ENCODE measurements at places on chromosomes 7 and 10.

GRCh38 chr10:1366811-1367425 is 310.7 kb downstream of the WDR37 start:
- no peak for DNase-seq

DNA sequence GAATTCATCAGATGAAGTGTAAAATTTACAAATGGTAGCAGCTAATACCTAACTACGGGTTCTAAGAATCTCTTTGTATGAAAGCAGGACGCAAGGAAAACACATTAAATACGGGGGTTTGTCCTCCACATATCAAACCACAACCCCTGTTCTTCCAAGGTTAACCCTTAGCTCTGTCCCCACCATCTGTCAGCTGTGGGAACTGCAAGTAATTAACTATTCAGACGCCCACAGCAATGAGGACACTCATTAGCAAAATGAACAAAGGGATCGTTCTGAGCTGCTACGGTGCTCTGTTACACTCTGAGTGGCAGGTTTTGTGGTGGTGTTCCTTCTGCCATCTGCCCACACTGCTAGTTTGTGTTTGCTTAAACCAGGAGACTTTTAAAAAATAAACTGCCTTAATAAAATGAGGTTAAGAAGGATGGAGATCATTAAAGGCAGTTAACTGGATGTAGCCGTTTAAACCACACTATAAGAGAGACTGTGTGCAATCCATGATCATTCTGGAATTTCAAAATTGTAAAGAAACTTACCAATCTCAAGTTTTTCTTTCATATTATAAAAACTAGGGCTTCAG is 51.4 kb downstream of the C10orf67 start:
- no peak for DNase-seq

GRCh38 chr10:79116801-79117723 is 48.3 kb downstream of the ZMIZ1 start:
- no peak for DNase-seq

- DNase-seq, result no peak
Observed at GRCh38 chr7:36204044-36204663, 51.1 kb downstream of the EEPD1 start.

DNA sequence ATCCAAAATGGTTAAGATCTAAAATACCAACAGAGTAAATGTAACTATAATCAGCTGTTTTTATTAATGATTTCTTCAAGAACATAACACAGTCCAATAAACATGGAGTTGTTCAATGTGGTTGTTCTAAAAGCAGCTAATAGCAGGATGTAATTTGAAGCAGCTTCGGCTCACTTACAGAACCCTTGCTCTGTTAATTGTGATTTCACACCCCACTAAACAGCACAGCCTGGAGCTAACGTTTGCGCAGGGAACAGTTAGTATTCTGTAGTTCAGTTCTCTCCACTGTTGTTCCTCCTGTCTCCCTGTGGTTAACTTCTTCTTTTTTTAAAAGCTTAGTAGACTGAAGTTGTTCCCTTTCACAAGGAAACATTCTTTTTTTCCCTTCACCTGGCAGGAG is 104.0 kb downstream of the GRM3 start:
- no peak for DNase-seq

DNA sequence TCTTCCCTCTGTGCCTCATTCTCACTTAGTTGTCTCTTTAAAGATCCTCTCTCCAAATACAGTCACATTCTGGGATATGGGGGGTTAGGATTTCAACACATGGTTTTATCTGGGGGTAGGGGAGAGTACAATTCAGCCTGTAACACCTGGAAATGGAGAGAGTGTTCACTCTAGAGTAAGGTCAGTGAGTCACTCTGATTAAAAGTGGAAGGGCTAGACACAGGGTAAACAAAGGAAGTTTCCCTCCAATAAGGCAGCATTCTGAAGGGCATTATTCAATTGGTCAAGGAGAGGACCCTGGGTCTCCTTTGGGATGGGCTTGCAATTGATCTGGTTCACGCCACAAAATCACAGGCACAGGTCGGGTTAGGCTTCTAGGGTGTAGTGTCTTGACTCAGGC is 232.8 kb upstream of the NPSR1 start:
- DNase-seq, result no peak

- DNase-seq, result no peak
Observed at GRCh38 chr10:103776878-103777591, 78.3 kb downstream of the SH3PXD2A start.

DNA sequence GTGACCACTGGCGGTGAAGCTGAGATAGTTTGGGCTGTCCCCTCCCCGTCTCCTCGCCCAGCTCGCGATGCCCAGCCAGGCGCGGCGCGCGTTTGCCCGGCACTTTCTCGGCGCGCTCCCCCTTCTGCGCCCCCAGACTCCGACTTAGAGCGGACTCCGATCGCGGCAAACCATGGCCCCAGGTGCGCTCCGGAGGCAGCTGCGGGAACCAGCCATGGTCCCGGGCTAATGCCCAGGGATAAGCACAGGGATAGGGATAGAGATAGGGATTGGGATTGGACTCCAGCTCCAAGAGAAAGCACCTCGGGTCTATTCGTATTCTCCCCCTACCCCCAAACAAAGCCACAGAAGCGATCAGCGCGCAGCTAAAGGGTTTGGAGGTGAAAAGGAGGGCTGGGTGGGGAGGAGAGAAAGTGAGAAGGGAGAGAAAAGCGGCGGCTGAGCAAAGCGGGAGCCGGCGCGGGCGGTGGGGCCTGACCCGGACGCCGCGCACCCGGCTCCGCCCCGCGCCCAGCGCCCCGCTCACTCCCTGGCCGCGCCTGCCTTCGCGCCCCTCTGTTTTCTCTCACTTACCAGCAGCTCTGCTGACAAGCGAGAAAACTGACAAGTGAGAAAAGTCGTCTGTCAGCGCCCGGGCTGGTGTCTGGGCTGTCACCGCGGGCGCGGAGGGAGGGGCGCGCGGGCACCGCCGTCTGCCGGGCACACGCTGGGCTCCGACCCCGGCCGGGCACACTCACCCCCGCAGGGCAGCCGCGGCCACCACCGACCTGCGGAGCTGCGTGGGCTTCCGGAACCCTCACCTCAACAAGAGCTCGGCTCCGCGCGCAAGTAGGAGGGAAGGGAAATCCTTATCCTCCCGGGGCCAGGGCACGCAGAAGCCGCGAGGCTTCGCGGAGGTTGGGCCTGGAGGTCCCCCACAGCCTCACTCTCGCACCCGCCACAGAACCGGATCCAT is at the start of gene PDE1C:
Gene PDE1C, minus strand, starts transcription at position 2 of the 955 bp plus-strand sequence.
- DNase-seq, result no peak

DNA sequence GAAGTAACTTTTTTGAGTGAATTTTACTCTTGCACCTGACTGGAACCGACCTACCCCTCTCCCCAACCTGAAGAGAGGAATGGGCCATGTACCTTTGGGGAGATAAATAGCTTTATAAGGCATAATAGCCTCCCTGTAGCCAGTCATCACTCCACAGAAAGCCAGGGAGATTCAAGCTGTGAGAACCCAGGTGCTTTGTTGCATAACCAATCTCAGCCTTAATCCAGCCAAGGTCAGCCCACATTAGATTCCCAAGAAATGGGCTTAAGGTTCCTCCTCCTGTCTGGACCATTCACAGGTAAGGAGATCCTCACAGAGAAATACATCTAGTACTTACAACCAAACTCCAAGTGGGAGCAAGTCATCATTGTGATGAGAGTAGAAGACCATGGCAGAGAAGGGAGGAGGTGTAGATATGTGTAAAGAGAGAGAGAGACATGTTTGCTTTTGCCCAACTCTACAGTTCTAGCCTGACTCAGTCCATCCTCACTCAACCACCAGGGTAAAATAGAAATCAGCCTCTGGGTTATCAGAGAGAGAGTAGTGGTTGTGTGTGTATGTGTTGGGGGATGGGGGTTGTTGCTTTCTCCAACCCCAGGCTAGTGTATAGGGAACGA is 23.6 kb downstream of the SKIDA1 start:
- DNase-seq, result no peak

DNA sequence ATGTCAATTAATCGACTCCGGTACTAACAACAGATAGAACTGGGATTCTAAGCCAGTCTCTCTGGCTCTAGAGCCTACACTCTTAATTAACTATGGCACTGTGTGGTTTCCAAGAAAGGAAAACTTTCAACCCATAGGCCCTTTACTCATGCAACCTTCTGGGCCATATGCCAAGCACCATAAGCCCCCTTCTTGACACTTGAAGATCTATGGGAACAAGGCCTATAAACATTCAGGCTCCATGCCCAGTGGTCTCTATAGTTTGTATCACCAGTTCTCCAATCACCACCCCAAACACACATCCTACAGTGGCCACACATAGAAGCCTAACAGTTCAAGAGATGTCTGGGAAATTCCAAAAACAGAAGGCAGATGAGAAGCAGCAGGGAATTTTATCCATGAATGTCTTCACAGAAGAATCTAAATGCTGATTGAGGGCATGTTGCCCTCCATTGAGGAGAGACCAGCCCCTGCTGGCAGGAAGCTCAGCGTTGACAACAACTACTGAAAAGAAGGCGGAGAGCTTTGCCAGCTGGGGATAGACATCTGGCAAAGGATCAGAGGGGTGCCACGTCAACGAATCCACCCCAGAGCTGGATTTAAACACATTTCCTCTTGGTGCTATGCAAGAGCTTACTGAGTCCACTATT is 64.4 kb downstream of the GRM3 start:
- no peak for DNase-seq

DNA sequence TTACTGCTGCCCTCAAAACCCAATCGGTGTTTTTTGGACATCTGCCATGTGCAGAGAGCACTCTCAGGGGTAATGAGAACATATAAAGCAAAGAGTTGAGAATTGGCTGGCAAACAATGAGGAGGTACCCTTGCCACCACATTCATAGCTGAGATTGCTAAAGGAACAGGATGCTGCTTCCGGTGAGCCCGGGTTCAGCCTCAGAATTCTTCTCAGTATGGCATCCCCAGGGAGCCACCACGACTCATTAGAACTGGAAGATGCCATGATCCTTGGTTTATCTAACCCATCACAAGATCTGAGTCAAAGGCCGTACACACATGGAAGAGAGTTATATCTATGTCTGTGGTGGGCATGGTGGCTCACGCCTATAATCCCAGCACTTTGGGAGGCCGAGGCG is 174.4 kb downstream of the ARID5B start:
- DNase-seq, result no peak

DNA sequence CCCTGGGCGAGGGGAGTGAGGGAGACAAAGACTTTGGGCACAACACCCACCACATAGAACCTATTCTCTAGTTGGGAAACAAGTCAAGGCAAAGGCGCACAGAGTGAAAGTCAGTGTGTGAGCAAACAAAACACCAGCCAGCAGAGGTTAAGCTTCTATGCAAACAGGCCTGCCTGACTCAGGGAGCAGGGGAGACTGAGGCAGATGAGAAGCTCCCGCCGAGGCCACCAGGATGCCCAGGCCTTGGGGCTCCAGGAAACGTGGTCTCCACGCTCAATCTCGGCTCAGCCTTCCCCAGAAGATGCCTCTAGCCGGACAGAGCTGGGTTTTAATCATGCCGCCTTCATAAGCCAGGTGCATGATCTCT is 74.1 kb upstream of the KCNMA1 start:
- DNase-seq, result no peak

DNA sequence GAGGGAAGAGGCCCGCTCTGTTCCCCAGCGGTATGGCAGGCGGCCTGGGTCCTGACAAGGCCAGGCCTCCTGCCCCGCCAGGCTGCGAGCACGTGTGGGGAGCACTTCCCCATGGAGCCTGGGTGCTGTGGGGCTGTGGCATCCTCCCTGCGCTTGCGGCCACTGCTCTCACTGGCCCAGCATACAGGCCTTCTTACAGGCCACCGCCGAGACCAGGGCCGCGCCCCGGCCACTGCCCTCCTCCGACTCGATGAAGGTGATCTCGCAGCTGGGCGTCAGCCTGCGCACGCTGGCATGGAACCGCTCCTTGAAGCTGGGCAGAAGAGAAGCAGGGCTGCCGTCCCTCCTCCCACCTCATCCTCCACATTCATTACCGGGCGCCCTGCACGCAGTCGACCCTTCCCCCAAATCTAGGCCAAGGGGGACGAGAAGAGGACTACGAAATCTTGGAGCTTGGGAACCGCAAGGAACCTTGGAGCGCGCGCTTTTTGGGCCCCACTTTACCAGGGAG is 3.9 kb upstream of the MYL7 start:
- no peak for DNase-seq

DNA sequence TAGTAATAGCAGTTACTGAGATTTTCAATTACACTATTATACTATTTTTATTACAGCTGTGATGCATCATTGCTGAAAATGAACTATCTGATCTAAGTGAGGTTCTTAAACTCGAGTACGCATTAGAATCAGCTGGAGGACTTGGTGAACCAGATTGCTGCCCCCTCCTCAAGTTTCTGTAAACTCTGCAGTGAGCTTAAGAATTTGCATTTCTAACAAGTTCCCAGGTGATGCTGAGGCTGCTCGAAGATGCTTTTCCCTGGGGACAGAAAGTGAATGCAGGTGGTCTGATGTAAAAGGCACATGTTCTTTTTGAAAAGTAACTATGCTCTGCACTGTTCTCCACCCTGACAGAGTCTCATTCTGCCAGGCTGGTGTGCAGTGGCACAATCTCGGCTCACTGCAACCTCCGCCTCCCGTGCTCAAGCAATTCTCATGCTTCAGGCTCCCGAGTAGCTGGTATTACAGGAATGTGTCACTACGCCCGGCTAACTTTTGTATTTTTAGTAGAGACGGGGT is 12.5 kb downstream of the RNF133 start:
- DNase-seq, result no peak

DNA sequence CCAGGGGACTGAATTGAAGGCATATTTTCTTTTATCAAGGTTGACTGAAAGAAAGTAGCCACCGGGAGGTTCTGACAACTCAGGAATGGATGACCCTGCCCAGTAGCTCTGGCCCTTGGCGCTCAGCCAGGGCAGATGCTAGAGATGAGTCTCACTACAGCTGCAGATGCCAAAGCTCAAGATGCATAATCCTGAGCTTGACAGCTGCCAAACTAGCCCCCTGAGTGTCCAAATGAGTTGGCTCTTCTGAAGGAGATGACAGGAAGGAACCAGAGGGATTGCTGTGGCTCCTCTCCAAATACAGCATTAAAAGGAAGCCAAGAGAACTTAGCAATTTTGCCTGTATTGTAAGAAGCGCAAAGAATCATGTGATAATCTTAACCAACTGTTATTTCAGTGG is 78.4 kb downstream of the NXPH1 start:
- no peak for DNase-seq

GRCh38 chr10:73094986-73095480 is 1.6 kb downstream of the P4HA1 start:
- DNase-seq, result no peak

DNA sequence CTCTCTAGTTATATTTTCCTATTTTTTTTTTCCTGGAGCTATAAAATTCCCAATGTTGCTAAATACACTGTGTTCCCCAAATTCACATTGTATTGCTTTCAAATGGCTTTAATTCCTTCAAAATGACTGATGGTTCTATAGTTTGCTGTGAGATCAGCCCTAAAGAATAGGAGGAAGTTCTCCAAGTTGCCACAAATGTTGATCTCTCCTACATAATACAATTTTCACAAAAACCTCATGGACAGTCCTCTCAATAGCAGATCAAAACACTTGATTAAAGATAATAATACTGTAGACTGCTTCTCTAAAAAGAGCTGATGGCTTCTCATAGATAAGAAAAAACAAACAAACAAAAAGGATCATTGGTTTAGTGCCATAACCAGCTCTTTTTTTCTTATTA is 97.8 kb upstream of the CAV2 start:
- DNase-seq, result no peak

GRCh38 chr10:123154711-123155505 is 706 bp downstream of the BUB3 start:
- no peak for DNase-seq

- no peak for DNase-seq
Observed at GRCh38 chr7:19957664-19958063, 184.2 kb upstream of the TMEM196 start.
